ENCODE measurements at places on chromosomes 1 and 21.

DNA sequence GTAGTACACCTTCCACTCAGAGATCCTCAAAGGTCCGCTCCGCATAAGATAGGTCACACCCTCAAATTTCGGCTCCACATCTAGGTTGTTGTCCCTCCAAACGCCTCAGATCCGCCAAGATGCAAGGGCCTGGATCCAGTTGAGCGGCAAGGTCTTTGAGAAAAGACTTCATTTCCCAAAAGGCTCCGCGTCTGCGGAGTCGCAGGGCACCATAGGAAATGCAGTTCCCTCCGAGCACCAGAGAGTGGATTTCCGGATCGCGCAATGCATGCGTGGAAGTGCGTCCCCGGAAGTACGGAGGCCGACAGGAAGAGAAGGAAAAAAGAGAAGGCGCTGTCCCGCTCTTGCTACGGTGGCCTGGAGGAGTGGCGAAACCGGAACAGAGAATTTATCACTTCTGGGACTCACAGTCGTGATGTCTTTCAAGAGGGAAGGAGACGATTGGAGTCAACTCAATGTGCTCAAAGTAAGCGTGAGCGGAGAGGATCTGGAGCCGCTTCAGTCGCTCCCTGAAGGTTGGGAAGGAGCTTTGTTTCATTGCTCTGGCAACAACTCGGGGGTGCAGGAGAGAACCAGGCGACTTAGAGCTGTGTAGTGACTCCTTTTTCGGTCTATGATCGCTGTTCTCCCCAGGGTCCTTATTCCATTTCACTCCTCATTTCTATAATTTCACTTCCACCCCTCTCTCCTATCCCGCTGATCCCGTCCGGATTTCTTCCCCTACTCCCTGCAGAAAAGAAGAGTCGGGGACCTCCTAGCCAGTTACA lies at the start of the genes LYSMD1 and SCNM1:
Gene LYSMD1 (minus strand): TSS at position 165 of the 767 bp plus-strand sequence. CDS start 644 bp downstream, outside the sequence.
Gene SCNM1 (plus strand): TSS at position 407 of the 767 bp plus-strand sequence. CDS start 9 bp downstream, at position 416.
- DNase-seq, result peak; percentile 99

GRCh38 chr1:117638759-117639158 lies 32.9 kb downstream of the TENT5C start:
- DNase-seq, result no peak

GRCh38 chr1:26580116-26580515 lies 50.6 kb downstream of the RPS6KA1 start:
- no peak for DNase-seq

GRCh38 chr21:38346286-38346685 lies 89.5 kb downstream of the KCNJ15 start:
- no peak for DNase-seq

- DNase-seq, result no peak
Measured at GRCh38 chr1:64775113-64775512, 30.2 kb downstream of the RAVER2 start.

- no peak for DNase-seq
Measured at GRCh38 chr1:110462093-110462492, 11.1 kb downstream of the PROK1 start.

DNA sequence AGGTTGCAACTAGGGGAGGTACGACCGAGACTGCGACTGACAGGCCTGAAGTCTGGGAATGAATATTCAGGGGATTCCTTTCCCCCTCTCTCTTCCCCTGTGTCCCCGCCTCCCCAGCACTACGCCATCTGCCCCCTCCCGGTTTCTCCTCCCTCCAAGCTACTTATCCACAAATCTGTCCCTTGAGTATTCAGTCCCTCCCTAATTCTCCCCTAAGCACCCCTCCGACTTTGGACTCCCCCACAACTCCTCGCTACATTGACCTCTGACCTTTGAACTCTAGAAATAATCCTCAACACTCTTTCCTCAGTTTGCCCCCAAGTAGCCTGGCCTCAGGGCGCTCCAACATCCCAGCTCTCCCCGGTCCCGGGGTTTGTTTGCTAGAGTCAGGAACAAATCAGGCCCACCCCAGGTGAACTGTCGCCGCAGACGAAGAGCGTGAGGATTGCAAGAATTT lies 393 bp downstream of the LYSMD1 start:
- DNase-seq, result peak; percentile 33

DNA sequence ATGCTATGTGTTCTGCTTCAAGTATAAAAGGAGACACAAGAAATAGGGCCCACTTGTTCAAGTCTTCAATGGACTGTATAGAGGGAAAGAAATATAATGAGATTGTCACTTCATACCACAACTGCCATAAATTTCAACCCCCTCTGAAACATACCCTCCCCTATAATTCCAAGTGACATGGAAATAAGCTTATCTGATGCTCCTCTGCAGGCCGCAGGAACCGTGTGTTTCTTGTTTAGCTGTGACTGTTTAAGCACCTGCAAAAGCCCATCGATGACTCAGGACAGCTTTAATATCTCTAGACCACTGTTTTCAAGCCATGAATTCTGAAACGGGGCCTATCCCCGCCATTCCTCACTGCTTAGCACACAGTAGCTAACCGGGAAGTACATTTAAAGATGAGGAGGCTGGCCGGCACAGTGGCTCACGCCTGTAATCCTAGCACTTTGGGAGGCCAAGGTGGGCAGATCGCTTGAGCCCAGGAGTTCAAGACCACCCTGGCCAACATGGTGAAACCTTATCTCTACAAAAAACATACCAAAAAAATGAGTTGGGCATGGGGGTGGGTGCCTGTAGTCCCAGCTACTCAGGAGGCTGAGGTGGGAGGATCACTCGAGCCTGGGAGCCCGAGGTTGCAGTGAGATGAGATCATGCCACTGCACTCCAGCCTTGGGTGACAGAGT lies 4.2 kb downstream of the HLCS start:
- DNase-seq, result no peak

DNA sequence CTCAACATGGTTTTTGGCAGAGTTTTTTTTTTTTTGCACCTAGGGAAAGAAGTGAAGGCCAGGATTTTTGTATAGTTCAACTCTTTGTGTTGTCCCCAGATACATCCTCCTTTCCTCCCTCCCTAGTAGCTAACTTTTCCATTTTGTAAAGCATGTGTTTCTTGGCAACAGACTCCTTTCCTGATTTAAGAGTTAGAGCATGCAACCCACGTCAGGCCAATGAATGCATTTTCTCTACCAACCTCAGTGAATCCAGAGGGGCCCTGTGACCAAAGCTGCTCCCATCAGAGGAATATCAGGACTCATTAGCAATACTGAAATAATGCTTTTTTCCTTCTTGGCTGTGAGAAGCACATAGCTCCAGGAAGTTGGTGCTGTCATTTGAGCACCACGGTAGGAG lies 287.2 kb downstream of the LMO4 start:
- no peak for DNase-seq

GRCh38 chr1:115363171-115363570 lies 25.1 kb upstream of the NGF start:
- DNase-seq, result no peak

GRCh38 chr1:53669621-53670191 lies 69.3 kb downstream of the GLIS1 start:
- DNase-seq, result no peak

- DNase-seq, result no peak
Measured at GRCh38 chr1:36447450-36447849, 2.8 kb downstream of the OSCP1 start.

DNA sequence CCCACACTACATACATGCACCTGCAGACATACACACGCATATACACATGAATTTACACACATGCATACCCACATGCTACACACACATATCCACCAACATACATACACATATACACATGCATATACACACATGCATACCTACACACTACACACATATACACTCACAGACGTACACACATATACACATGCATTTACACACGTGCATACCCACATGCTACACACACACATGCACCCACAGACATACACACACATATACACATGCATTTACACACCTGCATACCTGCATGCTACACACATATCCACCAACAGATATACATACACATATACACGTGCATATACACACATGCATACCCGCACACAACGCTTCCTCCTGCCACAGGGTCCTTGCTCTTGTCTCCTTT lies 61.2 kb upstream of the SLC25A33 start:
- DNase-seq, result no peak

DNA sequence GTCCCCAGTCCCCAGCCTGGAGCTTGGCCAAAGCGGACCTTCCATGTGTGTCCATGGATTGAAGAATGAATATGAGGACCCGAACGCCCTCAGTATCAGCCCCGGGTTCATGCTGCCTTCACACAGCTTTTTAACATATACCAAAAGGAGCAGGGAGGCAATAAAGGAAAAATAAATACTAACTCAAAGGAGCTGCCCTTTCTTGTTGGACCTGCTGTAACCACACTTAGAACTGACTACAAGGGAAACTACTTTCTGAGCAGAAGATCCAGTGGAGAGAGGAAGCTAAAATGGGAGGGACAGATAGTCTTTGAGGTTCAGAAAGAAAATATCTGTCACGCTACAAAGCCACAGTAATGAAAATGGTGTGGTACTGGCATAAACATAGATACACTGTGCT lies 48.6 kb downstream of the CNN3 start:
- no peak for DNase-seq

DNA sequence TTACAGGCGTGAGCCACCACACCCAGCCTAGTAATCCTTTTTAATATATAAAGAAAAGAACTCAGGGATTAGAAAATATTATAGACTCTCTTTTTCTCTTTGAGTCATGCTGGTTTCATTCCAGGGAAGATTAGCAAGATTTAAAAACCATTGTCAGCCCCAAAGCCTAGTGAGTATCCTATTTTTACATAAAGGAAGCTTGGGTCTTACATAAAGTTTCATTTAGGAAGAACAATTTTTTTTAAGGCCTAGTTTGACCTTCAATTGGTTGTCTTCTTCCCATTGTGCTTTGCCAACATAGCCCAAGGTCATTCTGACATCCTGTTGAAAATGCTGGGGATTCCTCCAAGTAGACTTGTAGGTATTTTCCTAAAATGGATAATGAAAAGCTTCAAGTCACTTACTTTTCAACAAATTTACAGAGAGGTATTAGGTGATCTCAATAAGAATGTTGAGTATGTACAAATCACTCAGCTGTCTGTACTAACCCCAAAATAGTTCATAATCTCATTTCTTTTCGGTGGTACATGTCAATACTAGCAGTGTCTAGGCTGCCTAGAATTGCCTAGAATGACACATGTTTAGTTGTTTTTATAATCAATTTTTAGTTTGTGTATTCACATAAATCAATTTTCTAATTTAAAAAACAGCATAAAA lies 4.3 kb upstream of the KIF14 start:
- DNase-seq, result no peak

DNA sequence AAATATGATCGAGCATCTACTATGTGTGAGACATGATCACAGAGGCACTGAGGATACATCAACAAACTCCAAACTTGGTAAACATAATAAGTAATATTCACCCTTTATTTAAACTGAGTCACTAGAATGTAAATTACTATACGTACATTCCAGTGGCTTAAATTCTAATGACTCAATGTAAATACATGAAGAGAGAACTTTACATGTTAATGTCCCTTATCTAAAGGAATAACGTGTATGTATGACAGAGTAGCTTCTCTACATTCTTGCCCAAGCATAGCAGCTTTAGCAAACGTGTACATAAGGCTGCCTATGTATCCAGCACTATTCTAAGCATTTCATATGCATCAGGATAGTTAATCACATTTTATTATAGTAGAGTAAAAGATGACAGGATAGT lies 111.8 kb upstream of the CYYR1 start:
- no peak for DNase-seq

GRCh38 chr1:228543396-228543795 lies 56.2 kb downstream of the RNF187 start:
- no peak for DNase-seq

GRCh38 chr1:1119272-1119890 lies 3.5 kb upstream of the C1orf159 start:
- DNase-seq, result no peak

DNA sequence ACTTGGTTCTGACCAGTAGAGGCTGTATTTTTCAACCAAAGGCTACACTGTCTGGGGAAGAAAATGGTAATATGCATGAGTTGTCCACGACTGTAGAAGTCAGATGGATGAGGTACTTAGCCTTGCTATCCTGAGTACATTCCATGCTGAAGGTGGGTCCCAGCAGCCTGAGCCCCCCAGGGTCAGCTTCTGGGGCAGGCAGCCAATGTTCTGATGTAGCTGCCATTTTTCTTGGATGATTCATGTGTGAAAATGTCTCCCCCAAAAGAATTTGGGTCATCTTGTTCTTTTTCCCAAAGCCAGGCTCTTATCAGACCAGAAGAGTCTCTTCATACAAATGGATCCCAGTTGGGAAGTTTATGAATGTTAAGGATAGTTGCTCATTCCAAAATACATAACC lies 172.2 kb upstream of the UBE2U start:
- DNase-seq, result no peak

DNA sequence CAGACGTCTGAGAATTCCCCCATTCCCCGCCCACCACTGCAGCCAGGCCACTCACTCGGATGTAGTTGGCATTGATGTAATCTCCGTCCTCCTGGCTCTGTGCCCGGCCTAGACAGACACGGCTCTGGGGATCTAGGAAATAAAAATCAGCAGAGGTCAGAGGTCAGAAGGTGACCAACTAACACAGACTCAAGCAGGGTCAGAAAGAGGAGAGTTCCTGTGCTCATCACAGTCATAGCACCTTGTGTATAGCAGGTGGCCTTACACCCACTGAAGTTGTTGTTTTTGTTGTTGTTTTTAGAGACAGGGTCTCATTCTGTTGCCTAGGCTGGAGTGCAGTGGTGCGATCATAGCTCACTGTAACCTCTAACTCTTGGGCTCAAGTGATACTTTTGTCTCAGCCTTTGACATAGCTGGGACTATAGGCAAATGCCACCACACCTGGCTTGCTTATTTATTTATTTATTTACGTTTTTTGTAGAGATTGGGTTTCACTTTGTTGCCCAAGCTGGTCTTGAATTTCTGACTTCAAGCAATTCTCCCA lies 4.9 kb downstream of the PTPN7 start:
- DNase-seq, result no peak

DNA sequence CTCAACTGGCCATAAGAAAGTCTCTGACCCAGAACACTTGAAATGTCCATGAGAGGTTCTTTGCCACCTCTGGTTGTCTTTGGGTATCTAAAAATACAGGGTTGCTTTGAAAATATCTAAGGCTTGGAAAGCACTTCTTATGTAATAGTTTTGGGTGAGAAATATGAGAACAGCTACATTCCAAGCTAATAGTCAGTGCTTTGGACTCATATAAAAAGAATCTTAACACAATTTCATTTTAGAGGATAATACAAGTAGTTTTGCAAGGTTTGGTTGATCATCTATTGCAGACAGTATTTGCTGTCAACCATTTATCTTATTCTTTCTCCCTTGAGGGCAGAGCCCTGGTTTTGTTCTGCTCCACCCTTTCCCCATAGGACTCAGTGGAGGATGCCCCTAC lies 207.5 kb downstream of the KCNK2 start:
- no peak for DNase-seq

- DNase-seq, result no peak
Measured at GRCh38 chr1:111602302-111602701, 17.3 kb upstream of the RAP1A start.

DNA sequence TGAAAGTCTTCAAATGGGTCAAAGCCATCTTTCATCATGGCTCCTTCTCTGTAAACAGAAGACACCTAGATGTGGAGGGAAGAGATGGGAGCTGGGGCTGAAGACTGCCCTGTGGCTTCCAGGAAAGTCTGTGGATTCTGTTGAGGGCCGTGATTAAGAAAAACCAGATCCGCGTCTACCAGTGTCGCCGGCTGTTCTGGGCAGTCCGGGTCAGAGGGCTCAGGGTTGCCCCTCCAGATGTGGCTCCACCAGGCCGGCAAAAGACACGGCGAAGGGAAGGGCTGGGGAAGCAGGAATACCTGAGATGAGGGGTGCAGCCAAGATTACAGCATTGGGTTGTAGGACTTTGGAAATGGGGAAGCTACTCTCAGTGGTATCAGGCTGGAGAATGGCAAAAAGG lies 162.6 kb downstream of the RHOU start:
- DNase-seq, result no peak

All from NCI-H2081 (cell line).